Neural crest cell (in vitro differentiated cells): ENCODE measurements at places on chromosomes 16 and 17. TPM values are rescaled to one million over a fixed set of nuclear protein-coding genes. Genes with fewer than 3 reads are reported as not detected.
A peak's percentile ranks its signal among the peaks of the same experiment; 100 is the strongest.

- no peak for DNase-seq
- no peak overlapping the region for H3K4me3 ChIP-seq
- H3K27me3 ChIP-seq = no peaks in the 10 kb centered on the region
- no peaks in the 10 kb centered on the region for H3K4me1 ChIP-seq
- H3K36me3 ChIP-seq = peaks cover 19% of the 10 kb centered on the region
Observed at GRCh38 chr17:69551212-69552010, 136.9 kb downstream of the MAP2K6 start.

DNA sequence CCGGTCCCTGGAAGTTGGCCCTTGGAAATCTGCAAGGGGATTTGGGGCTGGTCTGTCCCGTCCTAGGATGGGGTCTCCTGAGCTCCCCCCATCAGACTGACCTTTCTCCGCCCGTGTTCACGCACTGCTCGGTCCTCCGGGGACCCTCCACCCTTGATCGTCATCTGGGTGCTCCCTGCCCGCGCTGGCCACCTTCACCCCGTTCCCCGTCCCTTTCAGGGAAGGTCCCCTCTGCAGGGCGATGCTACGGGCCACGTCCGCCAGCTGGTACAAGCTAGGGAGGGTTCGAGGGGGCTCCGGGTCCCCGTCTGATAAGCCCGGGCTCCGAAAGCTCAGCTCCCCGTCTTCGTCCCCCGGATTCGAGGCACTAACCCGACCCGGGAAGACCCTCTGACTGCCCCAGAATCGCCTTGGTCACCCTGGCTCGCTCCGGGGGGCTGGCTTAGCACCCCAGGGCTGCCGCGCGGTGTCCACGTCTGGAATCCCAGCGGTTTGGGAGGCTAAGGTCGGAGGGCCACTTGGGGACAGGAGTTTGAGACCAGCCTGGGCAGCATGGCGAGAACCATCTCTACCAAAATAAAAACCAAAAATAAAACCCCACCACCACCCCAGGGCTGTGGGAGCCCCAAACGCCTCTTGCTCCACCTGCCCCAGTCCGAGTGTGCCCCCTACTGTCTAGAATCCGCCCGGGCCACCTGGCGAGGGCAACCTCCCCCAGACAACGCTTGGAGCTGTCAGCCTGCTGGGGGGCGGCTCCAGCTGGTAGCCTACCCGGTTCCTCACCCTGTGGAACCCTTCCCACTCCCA is 1.1 kb upstream of the SLC43A2 start:
- H3K27ac ChIP-seq = no peak overlapping the region
- DNase-seq = no peak
- no peaks in the 10 kb centered on the region for H3K36me3 ChIP-seq

- H3K36me3 ChIP-seq = no peaks in the 10 kb centered on the region
- peaks cover 9% of the 10 kb centered on the region for H3K4me1 ChIP-seq
- no peaks in the 10 kb centered on the region for H3K27me3 ChIP-seq
- DNase-seq = no peak
- H3K27ac ChIP-seq = no peak overlapping the region
- H3K4me3 ChIP-seq = no peak overlapping the region
Observed at GRCh38 chr17:50102164-50102991, 7.2 kb downstream of the PDK2 start.

EVPL gene
- total RNA-seq = not detected in 2 replicates

DNA sequence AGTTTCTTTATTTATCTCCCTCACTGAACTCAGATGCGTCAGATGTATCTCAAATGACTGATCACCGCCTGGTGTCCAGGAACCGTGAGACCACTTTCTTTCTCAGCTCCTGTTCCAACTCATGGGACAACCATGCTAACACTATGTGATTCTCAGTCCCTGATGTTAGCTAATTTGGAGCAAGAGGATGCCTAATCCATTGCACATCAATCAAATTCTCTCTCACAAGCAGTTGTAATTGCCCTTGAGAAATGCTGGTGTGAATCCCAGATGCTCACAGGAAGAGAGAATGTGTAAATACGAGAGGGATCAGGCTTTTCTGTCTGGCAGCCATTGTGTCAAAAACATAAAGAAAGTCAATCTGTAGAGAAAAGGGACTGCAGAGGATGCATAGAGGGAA is 134.9 kb downstream of the WSCD1 start:
- no peak overlapping the region for H3K4me3 ChIP-seq
- peaks cover 15% of the 10 kb centered on the region for H3K4me1 ChIP-seq
- no peak for DNase-seq
- peak overlapping the region; percentile 73 for H3K27ac ChIP-seq
- no peaks in the 10 kb centered on the region for H3K27me3 ChIP-seq

DNA sequence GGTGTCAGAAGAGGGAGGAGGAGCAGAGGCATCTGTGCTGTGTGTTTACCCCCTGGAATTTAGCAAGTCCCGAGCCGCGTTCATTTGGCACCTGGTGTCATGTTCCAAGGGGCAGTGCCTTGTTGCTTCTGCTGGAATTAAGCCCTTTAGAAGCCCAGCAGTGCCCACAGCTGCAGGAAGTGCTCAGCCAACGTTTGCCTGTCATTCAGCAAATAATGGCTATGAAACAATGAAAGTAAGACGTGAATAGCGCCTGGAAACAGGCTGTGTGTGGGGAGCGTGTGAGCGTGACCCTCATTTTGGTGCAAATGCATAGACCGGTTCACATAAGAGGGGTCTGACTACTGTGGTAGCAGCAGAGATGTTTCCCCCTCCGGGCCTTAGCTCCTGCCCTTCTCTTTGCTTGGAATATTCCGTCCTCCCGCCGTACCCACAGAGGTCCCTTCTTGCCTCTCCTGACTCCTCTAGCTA is 5.8 kb upstream of the ATP2C2 start:
- no peaks in the 10 kb centered on the region for H3K36me3 ChIP-seq
- peaks cover 58% of the 10 kb centered on the region for H3K4me1 ChIP-seq
- peak; percentile 34 for DNase-seq
- peak overlapping the region; percentile 74 for H3K4me3 ChIP-seq
- peak overlapping the region; percentile 85 for H3K27ac ChIP-seq

MYH1 gene
- total RNA-seq = not detected in 2 replicates

GRCh38 chr17:17752821-17753321 is 71.6 kb downstream of the RAI1 start:
- peak overlapping the region; percentile 62 for H3K4me3 ChIP-seq
- H3K36me3 ChIP-seq = no peaks in the 10 kb centered on the region
- H3K4me1 ChIP-seq = peaks cover 58% of the 10 kb centered on the region
- no peaks in the 10 kb centered on the region for H3K27me3 ChIP-seq
- DNase-seq = peak; percentile 42

- peak overlapping the region; percentile 98 for H3K4me3 ChIP-seq
- H3K27me3 ChIP-seq = no peaks in the 10 kb centered on the region
- H3K36me3 ChIP-seq = peaks cover 10% of the 10 kb centered on the region
- H3K27ac ChIP-seq = peak overlapping the region; percentile 88
Observed at GRCh38 chr16:23679274-23679985, 741 bp downstream of the PLK1 start.
